ENCODE measurements at places on chromosomes 1 and 21.
A peak's percentile ranks its signal among the peaks of the same experiment; 100 is the strongest.

- DNase-seq = no peak
Observed at GRCh38 chr1:181133969-181134418, 45.5 kb downstream of the IER5 start.

DNA sequence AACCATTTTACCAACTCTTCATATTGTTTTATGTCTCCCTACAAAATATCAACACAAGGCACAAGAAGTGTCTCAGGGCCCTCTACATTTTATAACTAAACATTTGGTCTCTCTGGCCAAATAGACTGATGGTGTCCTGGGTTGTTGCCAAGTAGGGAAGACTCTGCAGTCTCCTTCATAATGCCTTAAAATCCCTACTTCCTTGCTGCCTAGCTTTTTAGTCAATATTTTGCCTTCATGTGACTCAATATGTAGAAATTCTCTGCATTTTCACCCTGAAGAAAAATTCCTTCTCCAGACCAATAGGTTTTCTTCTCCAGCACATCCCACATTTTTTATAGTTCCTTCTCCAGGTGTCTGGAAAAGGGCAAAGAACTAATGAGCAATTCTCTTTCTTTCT is 72.6 kb upstream of the IPO9 start:
- no peak for DNase-seq

- DNase-seq = no peak
Observed at GRCh38 chr1:157234705-157235273, 96.6 kb upstream of the ETV3 start.

DNA sequence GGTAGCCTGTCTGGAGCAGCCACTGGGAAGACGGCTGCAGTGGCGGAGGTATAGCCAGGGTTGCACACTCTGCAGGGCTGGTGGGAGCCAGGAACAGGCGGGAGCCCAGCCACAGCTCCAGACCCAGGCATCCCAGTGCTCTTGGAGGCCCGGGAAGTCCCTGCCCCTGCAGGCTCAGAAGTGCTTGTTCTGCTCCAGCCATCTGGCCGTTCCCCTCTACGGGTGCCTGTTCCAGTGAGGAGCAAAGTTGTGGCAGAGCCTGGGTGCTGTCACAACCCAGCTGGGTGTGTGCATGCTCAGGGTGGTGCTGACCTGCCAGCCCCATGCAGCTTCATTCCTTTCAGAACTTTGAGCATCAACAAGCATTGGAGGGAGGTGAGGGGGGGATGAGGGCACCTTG is 31.7 kb upstream of the BACE2 start:
- no peak for DNase-seq

GRCh38 chr1:7755448-7755847 is 15.6 kb upstream of the VAMP3 start:
- no peak for DNase-seq

DNA sequence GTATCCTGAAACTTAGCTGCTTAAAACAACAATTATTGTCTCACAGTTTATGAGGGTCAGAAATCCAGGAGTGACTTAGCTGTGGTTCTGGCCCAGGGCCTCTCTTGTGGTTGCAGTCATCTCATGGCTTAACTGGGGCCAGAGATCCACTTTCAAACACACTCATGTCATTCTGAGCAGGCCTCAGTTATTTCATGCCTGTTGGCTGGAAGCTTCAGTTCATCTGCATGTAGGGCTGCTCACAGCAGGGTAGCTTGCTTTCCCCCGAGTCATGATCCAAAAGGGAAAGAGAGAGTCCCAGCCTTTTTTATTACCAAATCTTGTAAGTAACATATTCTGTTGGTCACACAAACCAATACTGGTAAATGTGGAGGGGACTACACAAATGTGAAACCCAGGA is 96.6 kb upstream of the B3GALT2 start:
- no peak for DNase-seq

GRCh38 chr1:179937668-179938254 is 16.8 kb upstream of the CEP350 start:
- DNase-seq = no peak

DNA sequence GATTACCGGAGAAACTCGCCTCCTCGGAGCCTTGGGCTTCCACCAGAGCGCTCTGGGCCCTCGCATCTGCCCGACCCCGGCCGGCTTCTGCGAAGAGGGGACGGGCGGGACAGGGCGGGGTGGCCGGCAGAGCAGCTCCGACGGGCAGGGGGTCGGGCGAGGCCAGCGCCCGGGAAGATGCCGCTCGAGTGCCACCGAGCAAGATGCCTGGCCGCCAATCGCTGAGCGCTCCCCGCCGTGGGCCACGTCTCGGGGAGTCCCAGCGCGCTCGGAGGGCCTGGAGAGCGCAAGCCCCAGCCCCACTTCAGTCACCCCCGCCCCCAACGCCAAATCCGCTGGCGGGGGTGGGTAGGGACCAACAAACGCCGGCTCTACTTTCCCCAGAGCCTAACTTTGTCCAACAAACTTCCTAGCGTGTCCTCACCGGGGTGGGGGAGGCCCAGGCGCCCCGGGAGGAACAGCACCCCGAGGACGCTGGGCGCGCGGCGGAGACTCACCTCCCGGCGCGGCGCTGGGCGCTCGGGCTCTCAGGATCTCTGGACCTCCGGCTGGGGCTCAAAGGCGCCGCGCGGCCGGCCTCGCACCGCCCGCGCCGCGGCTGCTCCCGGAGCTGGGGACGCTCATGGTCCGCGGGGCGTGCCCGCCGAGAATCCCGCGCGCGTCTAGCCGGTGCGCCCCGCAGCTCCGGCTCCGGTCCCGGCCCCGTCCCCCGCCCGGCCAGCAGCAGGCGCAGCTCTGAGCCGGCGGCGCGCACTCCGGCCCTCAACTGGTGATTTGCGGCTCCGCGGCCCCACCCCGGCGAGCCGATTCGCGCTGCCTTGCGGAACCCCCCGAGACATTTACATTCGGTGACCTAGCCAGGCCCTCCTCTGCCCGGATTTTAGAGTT is at the start of gene BCAR3:
Gene BCAR3, minus strand, starts transcription at position 737 of the 888 bp plus-strand sequence. CDS start 6,907 bp downstream, outside the sequence.
- DNase-seq = peak; percentile 21

DNA sequence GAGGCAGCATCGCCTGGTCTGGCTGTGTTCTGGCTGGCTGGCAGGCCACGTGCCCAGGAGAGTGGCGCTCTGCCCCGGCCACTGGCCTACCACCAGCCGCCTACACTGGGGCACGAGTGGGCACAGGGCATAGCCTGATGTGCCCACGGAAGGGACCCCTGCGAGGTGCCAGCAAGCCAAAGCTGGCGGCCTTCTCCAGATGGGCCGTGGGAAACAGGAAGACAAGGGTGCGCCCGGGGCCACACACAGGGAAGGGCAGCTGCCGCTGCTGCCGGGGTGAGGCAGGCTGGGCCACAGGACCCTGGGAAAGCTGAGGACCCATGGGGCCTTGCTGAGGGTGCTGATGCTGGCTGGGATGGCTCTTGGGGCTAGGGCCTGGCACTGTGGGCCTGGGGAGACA is 40.7 kb downstream of the SLC66A1 start:
- no peak for DNase-seq

- DNase-seq = no peak
Observed at GRCh38 chr1:227885648-227886502, 61.9 kb downstream of the WNT9A start.

DNA sequence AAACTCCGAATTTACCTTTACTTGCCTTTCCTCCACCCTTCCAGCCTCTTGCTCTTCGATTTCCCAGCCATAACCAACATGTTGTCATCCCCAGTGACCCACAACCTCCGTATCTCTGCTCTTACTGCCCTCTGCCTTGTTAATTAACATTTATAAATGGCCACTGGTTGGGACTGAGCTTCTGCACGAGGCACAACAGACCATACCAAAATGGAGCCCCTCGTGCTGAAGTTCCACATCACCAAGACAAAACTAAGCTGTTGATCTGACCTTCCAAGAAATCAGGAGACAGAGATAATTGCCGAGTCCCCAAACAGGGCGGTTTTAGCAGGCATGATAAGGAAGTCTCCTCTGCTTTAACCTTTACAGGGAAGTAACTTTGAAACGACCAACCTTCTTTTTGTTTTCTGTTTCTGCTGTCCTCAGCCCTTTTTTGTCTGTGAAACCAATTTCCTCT is 71.9 kb downstream of the NMNAT2 start:
- DNase-seq = no peak

DNA sequence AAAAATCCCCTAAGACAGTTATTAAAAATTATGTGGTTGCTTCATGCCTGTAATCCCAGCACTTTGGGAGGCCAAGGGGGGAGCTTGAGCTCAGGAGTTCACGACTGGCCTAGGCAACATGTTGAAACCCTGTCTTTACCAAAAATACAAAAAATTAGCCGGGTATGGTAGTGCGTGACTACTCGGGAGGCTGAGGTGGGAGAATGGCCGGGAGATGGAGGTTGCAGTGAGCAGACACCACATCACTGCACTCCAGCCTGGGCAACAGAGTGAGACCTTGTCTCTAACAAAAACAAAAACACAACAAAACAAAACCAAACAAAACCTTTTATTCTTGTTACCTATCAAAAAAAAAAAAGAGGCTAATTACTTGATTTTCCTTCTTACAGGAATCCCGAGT is 2.1 kb downstream of the ELK4 start:
- DNase-seq = no peak

GRCh38 chr1:28037946-28038345 is 50.5 kb downstream of the EYA3 start:
- DNase-seq = no peak

DNA sequence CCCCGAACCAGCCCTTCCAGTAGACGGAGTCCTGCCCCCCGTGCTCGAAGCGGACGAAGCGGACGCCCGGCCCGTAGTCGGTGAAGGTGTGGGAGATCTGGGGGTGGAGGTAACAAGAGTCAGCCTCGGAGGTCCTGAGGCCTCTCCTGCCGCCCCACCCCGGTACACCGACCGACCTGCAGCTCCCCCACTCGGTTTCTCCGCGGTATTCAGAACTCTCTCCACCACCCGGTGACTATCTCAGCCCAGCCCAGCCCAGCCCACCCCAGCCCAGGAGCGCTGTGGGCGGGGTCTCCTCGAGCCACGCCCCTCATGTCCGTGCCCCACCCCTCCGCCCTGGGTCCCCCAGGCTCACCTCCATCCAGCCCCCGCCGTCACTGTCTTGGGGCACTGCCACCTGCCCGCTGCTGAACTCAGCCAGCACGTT is 5.5 kb downstream of the FBXO2 start:
- DNase-seq = no peak

- DNase-seq = no peak
Observed at GRCh38 chr1:147651466-147651865, 18.9 kb downstream of the ACP6 start.

DNA sequence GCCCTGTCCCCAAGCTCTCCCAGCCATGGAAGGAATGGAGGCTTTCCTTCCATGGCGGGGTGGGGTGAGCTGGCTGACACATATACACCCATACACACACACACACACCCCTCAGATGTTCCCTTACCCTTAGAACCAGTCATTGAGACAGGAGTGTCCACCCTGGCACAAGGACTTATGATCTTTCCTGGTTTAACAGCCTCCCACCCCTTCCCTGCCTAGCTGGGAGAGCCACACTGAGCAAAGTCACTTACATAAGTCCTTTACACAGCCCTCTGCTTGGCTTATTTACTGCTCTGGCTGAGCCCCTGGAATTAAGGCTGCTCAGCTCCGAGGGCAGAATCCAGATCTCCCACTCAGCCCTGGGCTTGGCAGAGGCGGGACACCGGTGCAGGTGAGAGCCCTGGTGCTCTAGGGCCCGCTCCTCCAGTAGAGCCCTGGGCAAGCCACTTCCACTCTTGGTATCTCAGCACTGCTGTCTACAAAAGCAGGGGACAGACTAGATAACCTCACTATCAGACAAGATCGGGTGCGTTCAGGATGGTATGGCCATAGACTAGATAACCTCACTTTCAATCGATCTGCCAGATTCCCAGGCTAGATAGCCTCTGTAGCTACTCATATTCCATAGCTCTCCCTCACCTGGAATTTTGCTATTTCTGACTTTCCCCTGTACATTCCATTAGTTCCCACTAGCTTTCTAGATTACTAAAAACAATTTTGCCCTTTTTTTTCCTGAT is 16.7 kb downstream of the SLC6A9 start:
- no peak for DNase-seq

DNA sequence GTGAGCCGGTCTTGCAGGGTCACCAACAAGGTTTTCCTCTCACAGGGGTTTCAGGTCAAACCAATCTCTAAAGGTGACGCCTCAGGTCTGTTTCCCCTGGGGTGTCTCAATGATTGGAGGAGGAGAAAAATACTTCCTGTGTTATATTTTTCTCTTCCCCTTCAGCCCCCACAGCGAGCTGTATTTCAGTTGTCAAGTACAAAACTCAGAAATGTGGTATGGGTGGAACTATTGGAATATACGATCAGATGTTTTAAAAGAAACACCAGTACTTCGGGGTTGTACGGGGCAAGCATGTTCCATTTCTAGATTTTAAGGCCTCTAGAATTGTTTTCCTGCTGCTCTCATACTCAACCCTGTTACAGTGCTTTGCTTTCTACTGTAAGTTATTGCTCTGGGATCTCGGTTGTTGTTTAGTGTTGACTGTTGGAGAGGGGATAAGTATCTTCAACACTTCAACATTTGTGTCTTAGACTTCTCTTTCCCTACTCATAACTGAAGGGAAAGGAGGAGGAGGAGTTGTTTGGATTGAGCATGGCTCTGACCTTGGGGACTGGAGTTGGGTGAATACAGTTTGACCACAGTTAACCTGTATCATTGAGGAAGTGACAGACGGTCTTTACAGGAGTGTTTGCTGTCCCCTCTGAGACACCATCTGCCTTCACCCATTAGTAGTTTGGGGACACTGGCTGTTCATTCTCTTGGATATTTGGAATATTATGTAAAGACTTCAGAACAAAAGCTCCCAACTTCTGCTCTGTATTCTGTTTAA is 2.0 kb downstream of the MAPKAPK2 start:
- DNase-seq = no peak

DNA sequence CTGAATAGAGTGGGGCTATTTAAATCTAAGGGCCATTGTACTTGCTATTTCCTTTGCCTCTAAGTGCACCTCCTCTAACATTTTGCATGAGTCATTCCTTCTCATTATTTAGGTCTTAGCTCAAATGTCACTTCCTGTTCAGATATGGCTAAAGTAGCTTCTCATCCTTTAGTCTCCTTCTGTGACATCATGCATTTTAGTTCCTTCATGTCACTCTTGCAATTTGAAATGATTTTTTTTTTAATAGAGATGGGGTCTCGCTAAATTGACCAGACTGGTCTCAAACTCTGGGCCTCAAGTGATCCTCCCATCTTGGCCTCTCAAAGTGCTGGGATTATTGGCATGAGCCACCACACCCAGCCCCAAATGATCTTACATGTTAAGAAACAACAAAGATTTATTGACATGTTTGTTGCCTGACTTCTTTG is 6.6 kb downstream of the TBX19 start:
- DNase-seq = no peak

DNA sequence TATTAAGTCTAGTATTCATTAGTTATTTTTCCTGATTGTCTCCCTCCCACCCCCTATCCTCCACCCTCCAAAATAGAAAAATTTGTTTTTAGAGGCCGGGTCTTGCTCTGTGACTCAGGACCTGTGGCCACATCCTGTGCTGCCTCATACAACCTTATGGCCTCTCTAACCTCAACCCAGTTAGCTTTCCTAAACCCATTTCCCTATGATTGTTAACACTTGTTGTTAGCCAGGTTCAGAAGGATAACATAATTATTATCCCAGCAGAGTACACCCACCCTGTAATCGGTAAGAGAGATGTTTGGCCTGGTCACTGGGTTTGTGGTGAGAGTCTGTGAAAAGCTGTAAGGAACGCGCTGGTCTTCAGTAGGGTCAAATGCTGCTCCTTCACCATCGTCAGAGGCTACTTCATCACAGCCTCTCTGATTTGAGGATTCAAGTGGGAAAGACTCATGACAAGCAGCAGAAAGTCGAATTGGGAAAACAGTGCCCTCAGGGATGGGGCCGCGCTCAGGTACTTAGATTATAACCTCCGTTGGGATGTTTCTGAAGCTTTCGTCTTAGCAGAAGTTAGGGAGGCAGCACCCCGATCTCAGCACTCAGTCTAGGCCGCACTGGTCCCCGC is 35.9 kb upstream of the HMGN1 start:
- DNase-seq = no peak

- DNase-seq = no peak
Observed at GRCh38 chr1:213050745-213051126, 305 bp upstream of the RPS6KC1 start.

Data from SK-N-DZ (cell line).